Dermis blood vessel endothelial cell (primary cell): ENCODE measurements at places on chromosomes 6 and 20. TPM values are rescaled to one million over a fixed set of nuclear protein-coding genes. Genes with fewer than 3 reads are reported as not detected.

Gene CDK5RAP1
- 21.1 and 25.9 TPM in 2 replicates for total RNA-seq

Gene TRIM31
- not detected in 2 replicates for total RNA-seq

Gene ARFRP1
- total RNA-seq: 46.9 and 48.3 TPM in 2 replicates

Gene SAPCD1
- 1.4 and 2.4 TPM in 2 replicates for total RNA-seq

Gene NFKBIL1
- total RNA-seq: 21.0 and 30.8 TPM in 2 replicates

Gene CPXM1
- total RNA-seq: 0.34 and 0.37 TPM in 2 replicates

Gene ZC3H12D
- 0.17 and 0.23 TPM in 2 replicates for total RNA-seq

Gene PABPC1L
- 1.3 and 2.6 TPM in 2 replicates for total RNA-seq

Gene CCM2L
- total RNA-seq: 31.1 and 35.5 TPM in 2 replicates

Gene NKX2-2
- total RNA-seq: not detected in 2 replicates

- no peak for DNase-seq
These were observed 403.7 kb upstream of the CITED2 start for GRCh38 chr6:139778106-139778505.

GRCh38 chr20:5859608-5860007 is 90.7 kb downstream of the TRMT6 start:
- DNase-seq: no peak

DNA sequence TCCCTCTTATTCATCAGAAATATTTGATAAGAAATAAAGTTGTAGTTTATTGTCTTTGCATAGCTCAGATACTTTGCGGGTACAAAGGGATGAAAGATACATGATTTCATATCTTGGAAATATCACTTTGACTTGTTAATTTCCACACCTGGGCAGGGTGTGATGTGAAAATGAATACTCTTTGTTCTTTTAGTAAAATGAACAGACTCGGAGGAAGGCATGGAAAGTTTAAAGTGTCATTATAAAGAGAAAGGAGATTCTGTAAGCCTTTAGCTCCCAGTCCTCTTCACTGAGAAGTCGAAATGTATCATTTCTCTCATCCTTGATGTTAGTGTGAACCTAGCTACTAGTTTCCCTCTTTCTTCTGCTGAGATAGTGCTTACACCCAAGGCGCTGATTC is 36.7 kb upstream of the AKIRIN2 start:
- no peak for DNase-seq

DNA sequence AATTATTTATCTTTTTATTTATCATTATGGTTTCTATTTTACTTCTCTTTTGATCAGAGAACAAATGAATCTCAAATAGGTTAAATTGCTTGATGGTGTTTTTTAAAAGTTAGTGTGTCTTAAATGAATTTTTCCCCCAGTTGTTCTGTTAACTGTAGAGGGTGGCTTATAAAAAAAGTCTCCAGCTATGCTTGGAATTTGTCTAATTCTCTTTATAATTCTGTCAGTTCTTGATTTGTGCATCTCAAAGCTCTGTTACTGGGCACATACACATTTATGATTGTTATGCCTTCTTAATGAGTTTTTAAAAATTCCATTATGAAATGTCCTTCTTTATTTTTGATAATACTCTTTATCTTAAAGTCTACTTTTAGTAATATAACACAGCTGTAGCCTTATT is 58.0 kb downstream of the LIN28B start:
- no peak for DNase-seq

- no peak for DNase-seq
These were observed 5.0 kb upstream of the SLC12A5 start for GRCh38 chr20:46023999-46024398.

- DNase-seq: no peak
These were observed 215.0 kb upstream of the RIN2 start for GRCh38 chr20:19543101-19543500.

GRCh38 chr6:74735304-74735703 is 470.5 kb downstream of the COL12A1 start:
- no peak for DNase-seq

DNA sequence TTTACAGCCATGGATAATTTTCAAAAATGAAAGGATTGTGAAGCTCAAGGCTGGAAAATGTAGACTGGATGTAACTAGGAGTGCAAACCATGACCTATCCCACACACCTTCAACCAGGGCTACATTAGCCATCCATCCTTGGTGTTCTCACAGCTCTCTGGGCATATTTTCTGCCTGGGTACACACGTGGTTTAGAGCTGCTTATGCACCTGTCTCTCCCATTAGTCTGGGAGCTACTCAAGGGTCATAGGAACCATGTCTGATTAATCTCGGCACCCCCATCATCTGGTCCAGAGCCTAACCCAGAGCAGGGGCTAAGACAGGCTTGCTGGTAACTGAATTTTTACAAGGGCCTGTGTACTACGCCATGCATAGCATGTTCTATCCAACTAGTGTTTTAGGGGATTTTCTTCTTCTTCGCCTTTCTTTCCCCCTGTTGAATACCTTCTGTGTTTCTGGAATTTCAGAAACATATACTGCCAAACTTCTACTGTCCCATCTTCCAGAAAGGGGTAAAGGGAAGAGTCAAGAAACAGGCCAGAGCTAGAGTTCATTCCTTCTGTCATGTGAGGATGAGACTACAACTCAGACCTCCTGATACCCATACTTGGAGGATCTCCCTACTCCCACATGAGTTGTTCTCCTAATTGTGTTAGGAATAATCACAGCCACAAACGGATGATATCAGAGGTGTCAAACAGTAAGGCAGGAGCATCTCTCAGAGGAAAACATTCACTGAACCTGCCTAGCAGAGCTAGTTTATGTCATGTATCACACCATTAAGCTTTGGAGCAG is 25.4 kb upstream of the FAM83C start:
- DNase-seq: no peak

- no peak for DNase-seq
These were observed 50.3 kb downstream of the ADTRP start for GRCh38 chr6:11727998-11728961.

GRCh38 chr6:108363889-108364313 is 69.0 kb downstream of the AFG1L start:
- no peak for DNase-seq

DNA sequence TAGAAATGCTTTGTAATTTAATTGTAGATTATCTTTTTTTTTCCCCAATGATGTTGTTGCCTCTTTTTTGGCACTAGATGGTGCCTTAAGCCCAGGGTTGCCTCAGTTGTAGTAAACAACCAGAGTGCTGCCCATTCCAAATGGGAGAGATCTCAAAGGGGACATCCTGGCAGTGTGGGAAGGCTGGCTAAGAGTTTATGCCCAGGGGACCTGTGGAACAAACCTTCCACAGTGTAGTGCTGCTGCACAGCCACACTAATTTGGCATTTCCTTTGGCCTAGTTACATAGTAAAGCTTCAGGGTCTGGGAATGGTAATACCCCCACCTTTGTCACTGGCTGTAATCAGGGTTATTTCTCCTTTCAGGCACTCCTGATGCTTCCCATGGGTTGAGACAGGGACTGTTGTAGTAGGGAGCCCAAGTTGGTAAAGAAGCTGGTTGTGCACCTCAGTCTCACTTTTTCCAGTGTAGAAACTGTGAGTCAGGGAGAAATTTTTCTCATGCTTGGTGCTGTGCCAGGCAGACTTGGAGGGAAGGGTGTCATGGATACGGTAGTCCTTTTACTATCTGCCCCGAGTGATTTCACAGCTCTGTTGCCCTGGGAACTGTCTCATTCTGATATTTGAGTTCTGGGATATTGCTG is 177.8 kb upstream of the ECI2 start:
- DNase-seq: peak; percentile 94

DNA sequence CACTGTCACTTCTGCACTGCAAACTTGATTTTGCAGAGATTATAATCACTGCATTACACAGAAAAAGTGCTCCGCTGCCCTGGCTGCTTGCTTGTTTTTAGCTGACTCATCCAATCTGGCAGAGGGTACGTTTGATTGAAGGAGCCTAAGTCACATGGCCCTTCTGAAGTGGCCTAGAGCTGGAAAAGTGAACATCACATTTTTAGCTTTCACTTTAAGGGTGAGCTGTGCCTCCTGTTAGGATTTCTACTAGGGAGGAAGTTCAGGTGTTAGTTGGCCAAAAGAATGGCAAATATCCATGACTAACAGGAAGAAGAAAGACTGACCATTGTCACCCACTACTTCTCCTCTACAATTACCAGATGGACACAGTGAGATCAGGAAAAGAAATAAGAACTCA is 889.1 kb upstream of the MAP3K7 start:
- DNase-seq: peak; percentile 76

DNA sequence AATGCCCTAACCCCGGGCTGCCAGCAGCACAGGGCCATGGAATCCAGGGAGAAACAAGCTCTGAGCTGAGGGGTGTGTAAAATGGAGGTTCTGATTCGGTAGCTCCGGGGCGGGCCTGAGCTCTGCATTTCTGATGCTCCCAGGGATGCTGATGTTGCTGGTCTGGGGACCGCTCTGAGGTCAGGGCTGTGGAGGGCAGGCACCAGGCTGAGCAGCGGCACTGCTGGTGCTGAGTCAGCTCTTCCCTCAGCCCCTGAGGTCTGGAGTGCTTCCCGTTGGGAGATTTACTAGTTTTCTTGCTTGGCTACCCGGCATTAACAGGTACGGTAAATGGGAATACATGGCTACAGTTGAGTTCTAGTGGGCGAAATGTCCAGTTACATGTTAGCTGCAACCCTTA is 18.6 kb upstream of the CST3 start:
- DNase-seq: no peak

DNA sequence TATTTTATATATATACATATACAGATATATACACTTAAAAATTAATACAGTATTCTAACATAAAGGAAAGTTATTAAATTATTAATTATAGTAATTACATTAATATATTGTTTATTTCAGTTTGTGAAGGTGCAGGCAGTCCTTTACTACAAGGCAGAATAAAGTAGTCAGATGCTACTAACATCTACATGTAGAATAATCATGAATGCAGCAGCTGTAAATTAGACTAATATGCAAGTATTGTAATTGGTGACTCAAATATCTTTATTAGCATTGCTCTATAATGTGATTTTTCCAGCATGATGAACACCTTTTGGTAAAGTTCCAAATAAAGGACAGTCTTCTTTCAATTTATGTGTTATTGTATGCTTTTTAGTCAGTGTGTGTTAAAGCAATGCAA is 17.3 kb downstream of the MYO6 start:
- no peak for DNase-seq

- DNase-seq: peak; percentile 94
These were observed 76.7 kb downstream of the PREX1 start for GRCh38 chr20:48750941-48751635.

DNA sequence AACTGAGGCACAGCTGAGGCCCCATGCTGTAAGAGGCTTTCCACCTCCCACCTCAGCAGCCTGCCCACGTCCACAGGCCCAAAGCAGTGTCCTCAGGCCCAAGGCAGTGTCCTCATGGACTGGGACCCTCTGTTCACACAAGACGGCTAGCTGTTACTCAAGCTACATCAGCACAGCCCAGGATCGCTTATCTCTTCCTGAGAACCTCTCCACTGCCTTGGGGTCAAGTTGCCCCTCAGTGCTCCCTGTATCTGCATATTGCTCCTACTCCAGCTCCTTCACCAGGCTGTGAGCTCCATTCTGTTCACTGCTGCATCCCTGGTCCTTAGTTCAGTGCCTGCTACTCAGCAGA is 208.8 kb upstream of the TAB2 start:
- no peak for DNase-seq

DNA sequence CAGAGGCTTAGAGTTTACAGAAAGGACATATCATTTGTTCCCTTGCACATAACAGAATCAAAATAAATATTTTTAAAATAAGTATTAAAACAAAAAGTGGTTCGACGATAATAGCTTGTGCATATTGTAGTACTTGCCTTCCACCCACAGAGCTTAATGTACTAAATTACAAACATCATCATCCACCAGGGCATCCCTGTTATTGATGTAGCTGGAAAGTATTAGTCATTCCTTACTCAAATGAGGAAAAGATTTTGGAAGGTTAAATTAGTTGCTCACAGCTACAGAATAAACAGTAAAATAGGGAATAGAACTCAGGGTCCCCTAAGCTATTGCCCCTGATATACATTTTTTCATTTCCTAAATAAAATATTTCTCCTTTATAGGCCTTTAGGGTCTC is 150.3 kb downstream of the PTPRK start:
- peak; percentile 72 for DNase-seq

DNA sequence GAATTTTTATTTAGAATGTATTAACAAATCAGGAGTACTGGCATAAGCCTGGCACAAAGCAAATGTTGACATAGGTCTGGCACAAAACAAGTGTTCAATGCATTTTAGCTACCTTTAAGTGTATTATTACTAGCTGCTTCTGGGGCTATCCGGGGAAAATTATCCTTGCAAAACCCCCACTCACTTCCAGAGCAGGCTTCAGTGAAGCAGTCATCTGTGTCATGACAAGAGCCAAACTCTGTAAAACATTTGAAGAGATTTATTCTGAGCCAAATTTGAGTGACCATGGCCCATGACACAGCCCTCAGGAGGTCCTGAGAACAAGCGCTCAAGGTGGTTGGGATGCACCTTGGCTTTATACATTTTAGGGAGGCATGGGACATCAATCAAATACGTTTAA is 6.4 kb upstream of the TRIM38 start:
- DNase-seq: no peak

DNA sequence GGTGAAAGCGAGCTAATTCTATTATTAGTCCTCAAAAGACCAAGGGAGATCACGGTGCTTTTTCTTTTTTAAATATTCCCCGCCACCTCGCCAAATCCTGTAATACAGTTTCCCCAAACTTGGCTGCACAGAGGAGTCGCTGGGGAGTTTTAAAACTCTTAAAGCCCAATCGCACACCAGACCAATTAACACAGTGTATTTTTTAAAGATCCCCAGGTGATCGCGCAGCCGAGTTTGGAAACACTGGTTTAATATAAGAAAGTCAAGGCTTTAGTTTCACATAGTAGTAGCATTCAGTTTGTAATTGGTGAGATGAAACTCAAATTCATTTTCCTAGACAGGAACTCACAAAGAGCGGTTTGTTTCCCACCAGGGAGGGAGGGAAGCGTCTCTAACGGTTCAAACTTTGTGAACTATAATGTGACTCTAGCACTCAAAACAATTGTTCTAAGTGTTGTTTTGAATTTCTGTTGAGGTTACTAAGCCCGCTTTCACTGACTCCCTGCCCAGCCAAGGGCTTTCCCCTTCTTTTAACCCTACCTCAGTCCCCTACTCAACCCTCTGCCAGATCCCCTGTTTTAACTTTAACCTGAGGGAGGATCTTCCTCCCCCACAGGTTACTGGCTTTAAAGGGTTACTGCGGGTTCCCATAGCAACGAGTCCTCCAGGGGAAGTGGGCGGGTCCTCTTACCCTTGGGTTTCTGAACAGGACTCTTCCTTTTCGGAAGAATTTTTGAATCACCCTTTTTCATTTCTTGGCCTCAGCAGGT is 25.7 kb upstream of the BTBD3 start:
- peak; percentile 83 for DNase-seq

GRCh38 chr20:17732907-17733521 is 33.2 kb downstream of the BANF2 start:
- no peak for DNase-seq

DNA sequence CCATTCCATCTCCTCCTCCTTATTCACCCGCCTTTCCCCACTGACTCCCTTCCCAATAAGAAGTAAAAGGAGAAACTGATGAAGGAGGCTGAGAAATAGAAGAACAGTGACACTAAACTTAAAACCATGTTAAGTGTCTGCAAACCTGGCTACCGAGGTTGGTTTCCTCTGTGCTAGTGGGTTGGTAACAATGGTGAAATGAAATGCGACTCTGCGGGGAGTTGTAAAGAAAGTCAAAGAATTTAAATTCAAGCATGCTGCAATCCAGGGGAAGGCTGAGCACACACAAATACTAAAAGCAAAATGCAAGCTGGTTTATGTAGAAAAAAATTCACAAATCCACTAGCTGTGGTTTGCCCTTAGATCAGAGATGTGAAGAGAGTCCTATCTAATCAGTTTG is 155.2 kb upstream of the PDE10A start:
- no peak for DNase-seq
